Stimulated activated CD4-positive, alpha-beta T cell treated with anti-CD3 and anti-CD28 coated beads, Interleukin-1b, Interleukin-23, amount 100 ng/mL, for 1 hour (primary cell): ENCODE measurements at places on chromosomes 13 and 19.

DNA sequence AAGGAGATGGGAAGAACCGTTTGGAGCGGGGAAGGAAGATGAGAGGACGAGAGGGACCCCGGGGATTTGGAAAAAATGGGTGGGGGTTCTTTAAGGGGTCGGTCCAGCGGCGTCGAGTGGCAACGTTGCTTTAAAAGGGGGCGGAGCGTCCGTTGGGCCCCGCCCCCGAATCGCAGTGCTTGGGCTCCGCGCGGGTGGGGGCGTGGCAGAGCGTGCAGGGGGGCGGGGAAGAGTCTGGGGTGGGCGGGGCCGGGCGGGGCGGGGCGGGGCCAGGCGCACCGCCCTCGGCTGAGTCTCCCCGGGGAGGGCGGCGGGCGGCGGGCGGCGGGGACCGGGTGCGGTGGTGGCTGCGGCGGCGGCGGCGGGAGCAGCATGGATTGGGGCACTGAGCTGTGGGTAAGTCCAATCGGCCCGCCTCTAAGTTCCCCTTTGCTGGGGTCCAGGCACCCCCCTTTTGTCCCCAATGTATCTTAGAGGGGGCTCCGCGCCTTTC lies at the start of gene TRIP10:
Gene TRIP10, plus strand, starts transcription at position 291 of the 493 bp plus-strand sequence. Its CDS starts 82 bp downstream, at position 373.
- peak; percentile 61 for DNase-seq

GRCh38 chr19:40581531-40581930 lies 4.9 kb downstream of the SHKBP1 start:
- no peak for DNase-seq

DNA sequence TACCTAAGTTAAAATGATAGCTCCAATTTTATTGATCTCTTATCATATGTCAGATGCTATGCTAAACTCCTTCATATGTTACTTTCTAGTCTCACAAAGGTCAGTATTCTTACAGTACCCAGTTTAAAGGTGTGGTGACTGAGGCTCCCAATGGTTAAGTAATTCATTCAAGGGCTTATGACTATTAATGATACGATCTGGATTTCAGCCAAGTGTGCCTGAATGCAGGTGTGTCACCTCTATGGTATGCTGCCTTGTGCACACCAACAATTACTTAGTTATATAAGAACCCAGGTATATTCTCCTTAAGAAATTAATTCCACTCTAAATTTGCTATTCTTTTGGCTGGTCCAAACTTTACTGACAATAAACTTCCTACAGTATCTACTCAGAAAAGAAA lies 84.6 kb upstream of the TRPC4 start:
- DNase-seq, result no peak

- no peak for DNase-seq
These were observed 76.3 kb upstream of the GPR183 start for GRCh38 chr13:99383511-99383921.

- DNase-seq, result no peak
These were observed 50.7 kb upstream of the USP29 start for GRCh38 chr19:57068921-57069697.

DNA sequence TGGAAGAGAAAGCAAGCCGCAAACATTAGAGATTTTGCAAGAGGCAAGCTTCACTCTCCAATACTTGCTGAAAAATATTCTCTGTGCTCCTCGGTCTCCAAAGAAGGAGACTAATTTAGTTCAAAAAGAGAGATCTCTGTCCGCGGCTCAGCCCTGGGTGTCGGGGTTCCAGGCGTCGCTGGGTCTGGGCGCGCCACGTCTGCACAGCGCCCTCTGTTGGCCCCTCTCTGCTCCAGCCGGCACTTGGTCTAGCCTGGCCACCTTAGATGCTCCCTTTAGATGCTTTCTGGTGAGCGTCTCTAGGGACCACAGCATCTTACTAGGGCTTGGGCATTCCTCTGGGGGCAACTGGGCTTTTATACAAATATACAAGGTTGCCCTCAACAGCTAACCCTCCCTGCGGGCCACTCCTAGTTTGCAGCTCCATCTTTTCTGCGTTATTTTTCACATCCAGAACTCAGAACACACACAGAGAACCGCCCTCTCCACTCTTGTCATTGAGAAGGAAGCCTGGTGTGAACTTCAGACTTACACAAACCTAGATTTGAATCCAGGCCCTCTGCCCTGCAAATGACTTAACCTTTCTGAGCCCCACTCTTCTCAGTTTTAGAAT lies 78.3 kb downstream of the CYSLTR2 start:
- peak; percentile 45 for DNase-seq

DNA sequence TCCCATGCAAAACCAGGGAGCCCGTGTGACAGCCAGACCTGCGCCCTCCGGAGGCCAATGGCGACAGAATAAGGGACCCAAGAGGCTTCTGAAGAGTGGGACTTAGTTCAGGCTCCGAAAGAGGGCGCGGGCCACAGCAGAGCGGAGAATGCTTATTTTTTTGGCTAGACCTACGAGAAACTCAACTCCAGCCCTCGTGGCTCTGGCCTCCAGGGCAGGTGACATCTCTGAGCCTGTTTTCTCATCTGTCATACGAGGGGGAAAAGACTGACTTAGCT lies 23.0 kb downstream of the DPP9 start:
- DNase-seq, result no peak

- DNase-seq, result no peak
These were observed 18.9 kb upstream of the KBTBD7 start for GRCh38 chr13:41213316-41213715.
